ENCODE measurements at places on chromosomes 1 and 21.

DNA sequence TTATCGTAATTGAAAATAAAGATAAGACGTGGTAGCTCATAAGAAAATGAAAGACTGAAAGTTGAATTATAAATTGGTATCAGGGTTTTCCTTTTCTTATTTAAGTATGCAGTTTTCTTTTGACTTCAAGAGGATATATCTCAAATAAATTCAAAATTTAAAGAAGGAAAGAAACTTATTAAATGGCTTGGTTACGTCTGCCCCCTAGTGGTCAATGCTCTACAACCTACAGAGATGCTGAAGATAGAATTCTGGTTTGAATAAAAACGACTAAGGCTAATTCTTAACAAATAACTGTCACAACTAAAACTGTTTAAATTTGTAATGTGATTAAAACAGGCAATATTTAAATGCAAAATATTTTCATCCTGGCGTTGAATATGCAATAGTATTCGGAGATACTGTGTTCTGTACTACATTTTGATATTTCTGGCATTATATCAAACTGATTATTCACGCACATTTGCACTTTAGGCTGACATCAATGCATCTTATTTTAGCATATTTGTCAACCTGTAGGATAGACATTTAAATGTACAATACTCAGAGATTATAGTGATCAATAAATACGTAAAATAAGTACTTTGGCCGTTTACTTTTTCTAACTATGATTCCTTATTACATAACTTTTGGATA is 26.8 kb downstream of the IFI44 start:
- DNase-seq, result no peak

DNA sequence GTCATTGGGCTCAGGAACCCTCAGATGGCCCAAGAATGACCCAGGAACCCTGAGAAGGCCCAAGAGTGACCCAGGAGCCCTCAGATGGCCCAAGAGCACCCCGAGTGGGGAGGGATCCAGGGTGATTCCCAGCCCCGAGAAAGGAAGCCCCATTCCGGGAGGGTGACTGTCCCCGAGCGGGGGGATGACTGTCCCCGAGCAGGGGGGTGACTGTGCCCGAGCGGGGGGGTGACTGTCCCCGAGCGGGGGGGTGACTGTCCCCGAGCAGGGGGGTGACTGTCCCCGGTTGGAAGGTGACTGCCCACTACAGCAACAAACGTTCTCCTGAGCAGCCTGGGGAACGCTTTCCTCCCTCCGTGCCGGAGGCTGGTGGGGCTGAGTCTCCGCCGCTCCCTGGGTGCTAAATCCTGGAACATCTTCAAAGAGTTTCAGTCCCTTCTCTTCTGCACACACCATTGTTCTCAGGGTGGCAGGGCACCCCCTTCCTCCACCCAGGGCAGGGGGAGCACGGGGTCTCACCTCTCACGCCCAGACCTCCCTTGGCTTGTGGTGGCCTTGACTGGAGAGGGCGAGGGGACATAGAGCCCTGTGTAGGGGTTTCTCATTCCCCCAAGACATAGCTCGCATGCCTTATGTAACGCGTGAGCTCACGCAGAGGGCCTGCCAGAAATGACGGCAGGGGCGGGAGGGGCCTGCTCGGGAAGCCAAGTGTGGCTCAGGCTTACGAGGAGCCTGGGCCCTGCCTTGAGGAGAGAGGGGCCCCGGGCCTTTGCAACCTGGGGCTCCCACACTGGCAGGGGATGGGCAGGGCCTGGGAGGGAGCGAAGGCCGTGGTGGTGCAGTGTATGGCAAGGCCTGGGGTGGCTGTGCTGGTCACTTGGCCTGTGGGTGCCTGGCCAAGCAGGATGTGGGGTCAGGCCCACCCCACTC is 14.3 kb upstream of the SKI start:
- DNase-seq, result peak; percentile 95

- DNase-seq, result no peak
Observed at GRCh38 chr1:244651956-244652622, 837 bp upstream of the DESI2 start.

DNA sequence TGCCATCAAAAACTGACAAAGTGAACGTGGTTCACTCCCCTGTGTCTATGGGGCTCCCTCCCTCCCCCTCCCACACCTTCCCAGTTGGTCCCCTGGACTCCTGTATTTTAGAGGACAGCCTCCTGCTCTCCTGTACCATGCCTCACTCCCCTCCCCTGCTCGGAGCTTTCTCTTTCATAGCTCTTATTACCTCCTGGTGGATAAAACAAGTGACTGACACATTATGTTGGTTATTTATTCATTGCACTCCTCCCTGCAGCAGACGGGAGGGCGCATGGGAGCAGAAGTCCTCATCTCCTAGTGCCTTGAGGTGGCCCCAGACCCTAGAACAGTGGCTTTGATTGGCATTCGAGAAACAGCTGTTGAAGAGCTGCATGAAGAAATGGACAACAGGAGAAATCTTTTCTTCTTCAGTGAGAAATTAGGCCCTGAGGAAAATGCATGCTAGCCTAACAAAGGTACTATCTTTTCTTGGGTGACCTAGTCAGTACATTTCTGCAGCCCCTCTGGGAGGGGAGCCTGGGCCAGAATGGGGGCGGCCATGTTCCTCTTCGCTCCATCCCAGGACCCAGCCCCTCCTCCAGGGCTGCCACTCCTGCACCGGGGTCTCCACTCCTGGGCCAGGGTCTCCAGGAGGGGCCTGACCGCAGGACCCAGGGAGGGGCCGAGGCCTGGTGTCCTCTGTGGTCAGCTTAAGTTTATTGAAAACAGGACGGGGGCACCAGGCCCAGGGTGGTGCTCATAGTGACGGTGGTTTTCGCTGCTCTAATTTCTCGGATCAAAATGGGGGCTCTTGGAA is 1.2 kb upstream of the TFF1 start:
- DNase-seq, result no peak

- DNase-seq, result no peak
Observed at GRCh38 chr1:223886516-223886921, 40.8 kb upstream of the TP53BP2 start.

DNA sequence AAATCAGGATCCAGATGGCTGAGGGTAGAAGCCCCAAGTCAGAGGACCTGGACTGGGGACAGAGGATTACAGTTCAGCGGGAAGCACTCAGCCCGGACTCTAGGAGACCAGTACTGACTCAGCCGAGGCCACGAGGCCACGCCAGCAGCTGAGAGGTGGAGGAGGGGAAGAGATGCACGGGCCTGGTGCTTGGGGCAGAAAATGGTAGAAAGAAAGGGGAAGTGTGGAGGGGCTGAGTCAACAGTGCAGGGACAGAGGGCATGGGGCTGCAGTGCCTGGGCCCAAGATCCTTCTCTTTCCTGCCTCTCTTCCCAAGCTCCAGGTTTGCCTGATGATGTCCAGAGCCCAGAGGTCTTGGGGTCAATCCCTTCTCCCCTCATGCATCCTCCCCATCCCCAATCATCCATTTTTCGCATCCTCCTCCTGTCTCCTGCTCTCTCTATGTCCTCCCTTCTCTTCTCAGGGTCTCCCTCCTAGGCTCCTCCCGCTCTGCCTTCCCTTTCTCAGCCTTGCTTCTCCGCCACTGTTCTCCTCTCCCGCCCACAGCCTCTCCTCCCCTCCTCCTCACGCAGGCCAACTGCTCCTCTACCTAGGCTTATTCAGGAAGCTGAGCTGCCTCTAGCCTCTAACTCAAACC is 7.7 kb downstream of the ARHGEF2 start:
- DNase-seq, result peak; percentile 91

Measured in tibial artery (tissue), 4 donors.